ENCODE measurements at places on chromosomes 5 and 9.

GRCh38 chr9:13942695-13943094, 371.2 kb downstream of the NFIB start:
- DNase-seq: no peak

DNA sequence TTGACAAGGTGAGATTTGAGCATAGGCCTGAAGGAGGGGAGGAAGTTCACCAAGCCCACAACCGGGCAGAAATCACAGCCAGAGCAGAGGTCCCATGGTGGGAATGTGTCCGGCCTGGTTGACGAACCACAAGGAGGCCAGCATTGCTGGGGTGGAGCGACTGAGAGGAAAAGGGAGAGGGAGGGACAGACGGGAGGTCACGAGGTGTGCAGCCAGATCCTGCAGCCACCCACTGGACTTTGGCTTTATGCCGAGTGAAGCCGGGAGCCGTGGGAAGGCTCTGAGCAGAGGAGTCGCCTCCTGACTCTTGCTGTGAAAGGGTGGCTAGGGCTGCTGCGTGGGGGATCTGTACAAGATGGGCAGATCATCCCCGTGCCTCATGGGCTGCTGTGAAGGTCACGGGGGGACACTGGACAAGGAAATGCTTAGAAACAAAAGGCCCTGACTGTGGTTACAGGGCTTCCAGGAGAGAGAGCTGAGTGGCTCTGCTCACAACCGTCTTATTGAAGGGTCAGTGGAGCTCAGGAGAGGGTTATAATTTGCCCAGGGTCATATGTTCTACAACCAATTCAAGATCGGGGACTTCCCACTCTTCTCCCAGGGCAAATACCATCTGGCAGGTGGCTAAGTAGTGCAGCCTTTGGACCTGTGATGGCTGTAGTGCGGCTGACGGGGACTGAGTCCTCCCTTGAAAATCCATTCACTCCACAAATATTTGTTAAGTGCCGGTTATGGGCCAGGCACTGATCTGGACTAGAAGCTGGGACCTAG, 15.6 kb upstream of the CD74 start:
- no peak for DNase-seq

DNA sequence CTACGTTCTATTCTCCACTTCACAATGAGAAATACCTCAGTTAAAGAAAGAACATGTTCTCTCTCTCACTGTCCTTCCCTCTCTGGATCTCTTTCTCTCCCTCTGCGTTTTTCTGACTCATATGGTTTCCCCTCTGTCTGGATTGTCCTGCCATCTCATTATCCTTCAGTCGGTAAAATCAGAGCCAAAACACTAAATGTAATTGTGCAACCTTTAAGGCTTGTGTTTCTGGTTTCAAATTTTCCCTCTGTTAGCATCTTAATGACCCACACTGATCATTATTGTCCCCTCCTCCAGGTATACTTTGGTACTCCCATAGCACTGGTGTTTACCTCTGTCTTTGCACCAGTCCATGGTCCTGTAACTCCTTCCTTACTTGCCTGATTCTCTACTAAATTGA, 509.4 kb upstream of the C9orf72 start:
- no peak for DNase-seq

- no peak for DNase-seq
Observed at GRCh38 chr5:38806775-38807258, 39.0 kb upstream of the OSMR start.

Measured in NCI-H1417 (cell line).